NCI-H1436 treated with DMSO at 0.1 percent for 48 hours (cell line): ENCODE measurements at places on chromosomes 6 and 20.
A peak's percentile ranks its signal among the peaks of the same experiment; 100 is the strongest.

- DNase-seq = no peak
Observed at GRCh38 chr6:15062516-15063252, 183.2 kb upstream of the JARID2 start.

GRCh38 chr6:1463275-1463674, 73.9 kb downstream of the FOXF2 start:
- DNase-seq = no peak

- DNase-seq = peak; percentile 90
Observed at GRCh38 chr20:41650231-41650948, 32.2 kb upstream of the CHD6 start.

GRCh38 chr20:58700823-58701222, 8.2 kb downstream of the NPEPL1 start:
- no peak for DNase-seq

DNA sequence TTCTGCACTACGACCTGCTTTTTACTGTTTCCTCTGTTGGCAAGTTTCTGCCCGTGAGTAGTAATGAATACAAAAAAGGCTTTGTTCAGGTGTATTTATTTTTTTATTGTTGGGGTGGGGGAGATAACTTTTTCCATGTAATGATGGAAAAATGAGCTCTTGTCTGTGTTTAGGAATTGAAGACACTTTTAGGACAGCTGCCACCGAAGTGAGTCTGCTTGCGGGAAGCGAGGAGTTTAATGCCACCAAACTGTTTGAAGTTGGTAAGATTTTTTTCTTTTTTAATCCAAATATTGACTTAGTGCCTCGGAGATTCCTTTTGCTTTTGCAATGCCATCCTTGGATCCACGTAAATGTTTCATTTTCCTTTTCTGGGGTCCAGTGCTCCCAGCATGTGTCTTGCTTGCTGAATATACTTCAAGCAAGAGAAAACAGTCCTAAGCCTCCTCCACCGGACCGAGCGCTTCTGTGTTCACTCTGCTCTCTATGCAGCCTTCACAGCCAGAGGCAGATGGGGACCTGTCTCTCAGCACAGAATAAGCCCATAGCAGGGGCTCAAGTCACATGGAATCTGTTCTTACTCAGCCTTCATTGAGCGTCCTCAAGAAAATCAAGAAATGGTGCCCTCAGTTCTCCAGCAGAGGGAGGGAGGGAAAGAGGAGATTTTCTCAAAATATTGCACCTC, 71.3 kb downstream of the ISM1 start:
- DNase-seq = no peak

GRCh38 chr6:143629104-143630080, 48.4 kb upstream of the PHACTR2 start:
- no peak for DNase-seq

GRCh38 chr6:150409576-150410066, 40.8 kb downstream of the IYD start:
- no peak for DNase-seq

DNA sequence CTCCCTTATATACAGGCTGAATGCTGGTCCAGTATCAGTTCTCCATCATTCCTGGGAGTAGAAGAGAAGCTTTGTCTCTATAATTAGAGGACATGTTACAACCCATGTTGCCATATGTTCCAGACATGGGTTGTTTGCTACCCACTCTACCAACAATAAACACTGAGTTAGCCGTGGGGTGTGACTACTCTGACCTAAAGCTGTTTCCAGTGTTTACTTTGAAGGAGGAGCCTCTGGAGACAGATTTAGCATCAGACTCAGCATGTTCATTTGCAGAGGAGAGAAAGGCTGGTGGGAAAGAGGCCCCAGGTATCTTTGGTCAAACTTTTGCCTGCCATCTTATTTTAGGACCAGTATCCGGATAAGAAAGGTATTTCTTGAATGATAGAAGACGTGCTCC, 157.9 kb upstream of the SNX9 start:
- no peak for DNase-seq

GRCh38 chr20:19114410-19114809, 98.0 kb upstream of the SLC24A3 start:
- no peak for DNase-seq

DNA sequence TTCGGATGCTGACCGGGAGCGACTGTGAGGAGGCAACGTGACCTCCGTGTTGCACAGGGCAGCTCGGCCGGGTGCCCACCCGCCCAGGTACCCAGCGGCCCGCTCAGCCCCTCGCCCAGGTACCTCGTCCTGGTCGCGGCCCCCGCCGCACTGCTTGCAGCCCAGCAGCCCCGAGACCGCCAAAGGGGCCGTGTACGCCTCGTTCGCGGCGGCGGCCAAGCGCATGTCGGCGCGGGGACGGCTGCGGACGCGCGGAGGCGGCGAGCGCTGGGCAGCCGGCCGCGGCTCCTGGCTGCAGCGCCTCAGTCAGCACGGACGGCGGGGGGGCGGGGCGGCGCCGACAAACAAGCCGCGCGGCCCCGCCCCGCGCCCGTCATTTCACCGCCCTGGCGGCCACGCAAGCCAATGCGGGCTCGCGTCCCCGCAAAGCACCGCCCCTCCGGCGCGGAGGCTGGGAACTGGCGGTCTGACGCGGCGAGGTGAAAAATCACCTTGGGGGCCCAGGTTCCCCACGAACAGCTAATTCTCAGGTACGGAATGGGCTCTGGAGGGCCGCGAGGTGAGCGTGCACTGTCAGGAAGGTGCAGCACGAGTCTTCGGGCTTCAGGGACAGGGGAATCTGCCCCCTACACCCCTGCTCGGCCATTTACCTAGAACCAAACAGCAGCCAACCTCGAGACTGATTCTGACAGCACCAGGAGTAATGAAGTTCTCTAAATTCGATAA, 85.2 kb downstream of the SESN1 start:
- peak; percentile 26 for DNase-seq

DNA sequence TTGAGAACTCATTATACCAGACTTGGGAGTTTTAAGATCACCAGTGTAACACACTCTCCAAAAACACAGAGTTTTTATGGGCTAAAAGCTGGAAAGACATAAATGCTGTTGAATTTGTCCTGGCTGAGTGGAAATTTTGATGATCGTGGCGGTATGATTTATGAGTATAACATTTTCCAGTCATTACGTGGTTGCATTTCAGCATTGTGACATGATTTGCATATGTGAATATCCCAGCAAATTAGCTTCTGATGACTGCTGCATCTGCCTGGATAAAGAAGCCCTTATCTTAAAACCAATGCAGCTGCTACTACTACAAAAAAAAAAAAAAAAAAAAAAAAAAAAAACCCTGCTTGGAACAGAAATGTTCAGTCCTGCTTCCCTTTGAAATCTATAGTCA, 850.9 kb downstream of the TFAP2A start:
- no peak for DNase-seq

- peak; percentile 42 for DNase-seq
Observed at GRCh38 chr20:46970937-46971630, 76.4 kb downstream of the EYA2 start.

GRCh38 chr6:802701-803100, 109.8 kb upstream of the EXOC2 start:
- DNase-seq = no peak

- no peak for DNase-seq
Observed at GRCh38 chr6:140480852-140481251, 1106.4 kb upstream of the CITED2 start.

GRCh38 chr6:147941143-147941542, 401.5 kb upstream of the SASH1 start:
- DNase-seq = no peak

- DNase-seq = no peak
Observed at GRCh38 chr6:142332393-142333098, 30.7 kb downstream of the ADGRG6 start.

DNA sequence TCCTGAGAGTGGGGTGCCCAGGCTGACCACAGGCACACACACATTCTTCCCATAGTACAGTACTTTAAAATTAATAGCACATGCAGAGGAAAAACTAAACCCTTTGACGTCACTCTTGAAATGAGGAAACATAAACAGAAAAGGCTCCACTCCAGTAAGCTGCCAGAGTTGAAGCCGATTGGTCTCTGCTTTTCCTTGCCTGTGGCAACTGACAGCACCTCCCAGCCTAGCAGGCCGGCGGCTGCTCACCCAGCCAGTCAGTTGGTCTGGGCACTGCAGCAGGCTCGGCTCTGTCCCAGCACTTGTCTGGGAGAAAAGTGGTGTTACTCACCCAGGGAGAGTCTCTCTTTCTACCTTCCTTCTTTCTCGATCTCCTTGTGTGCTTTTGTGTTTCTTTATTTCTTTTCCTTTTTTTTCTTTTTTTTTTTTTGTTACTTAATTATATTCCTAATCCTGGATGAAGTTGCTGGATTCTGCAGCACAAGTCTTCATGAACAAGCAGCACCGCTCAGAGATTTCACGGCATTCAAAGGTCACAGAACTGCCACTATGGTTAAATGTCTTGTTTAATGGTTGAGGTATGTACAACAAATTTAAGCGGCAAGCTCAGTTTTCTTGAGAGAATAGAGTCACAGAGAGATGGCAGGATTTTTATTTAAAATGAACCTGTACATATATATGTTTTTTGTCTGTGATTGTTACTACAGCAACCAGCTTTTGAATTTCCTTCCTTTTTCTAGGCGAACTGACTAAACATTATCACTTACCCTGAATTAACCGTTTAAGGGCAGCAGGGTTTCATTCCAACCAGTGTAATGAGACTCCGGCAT, at the start of gene PDE7B:
PDE7B (plus strand) TSS at position 260 of the 830 bp plus-strand sequence.
- DNase-seq = no peak

DNA sequence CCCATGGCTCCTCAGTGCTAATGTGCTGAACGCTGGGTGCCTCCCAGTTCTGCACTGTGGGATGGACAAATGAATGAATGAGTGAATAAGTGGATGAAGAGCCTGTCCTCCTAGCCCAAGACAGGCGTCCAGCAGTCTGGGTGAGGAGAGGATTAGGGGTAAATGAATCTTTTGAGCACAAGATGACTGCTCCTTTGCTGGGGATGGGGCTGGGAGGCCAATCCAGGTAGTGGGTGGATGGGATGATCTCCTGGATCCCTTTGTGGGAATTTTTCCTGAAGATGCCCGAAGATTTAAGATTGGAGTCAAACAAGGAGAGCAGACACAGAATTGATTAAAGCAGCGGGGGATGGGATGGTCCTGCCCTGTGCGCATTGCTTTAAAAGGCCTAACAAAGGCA, 65.3 kb upstream of the MLN start:
- no peak for DNase-seq

DNA sequence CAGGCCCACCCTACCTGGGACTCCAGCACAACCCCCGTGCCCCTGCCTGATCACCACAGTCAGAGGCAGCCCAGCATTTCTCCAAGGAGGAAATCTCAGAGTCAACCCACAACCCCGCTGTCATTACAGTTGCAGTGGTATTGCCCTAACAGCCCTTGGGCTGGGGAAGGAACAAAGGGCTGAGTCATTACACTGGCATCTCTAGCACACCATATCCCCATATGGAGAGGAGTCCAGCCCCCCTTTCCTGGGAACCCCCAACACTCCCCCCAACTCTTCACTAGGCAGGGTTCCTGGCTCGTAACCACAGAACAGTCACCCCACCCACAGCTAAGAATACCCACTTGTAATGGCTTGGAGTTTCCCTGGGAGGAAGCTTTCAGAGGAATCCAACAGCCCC, 149.4 kb upstream of the OGFRL1 start:
- no peak for DNase-seq

DNA sequence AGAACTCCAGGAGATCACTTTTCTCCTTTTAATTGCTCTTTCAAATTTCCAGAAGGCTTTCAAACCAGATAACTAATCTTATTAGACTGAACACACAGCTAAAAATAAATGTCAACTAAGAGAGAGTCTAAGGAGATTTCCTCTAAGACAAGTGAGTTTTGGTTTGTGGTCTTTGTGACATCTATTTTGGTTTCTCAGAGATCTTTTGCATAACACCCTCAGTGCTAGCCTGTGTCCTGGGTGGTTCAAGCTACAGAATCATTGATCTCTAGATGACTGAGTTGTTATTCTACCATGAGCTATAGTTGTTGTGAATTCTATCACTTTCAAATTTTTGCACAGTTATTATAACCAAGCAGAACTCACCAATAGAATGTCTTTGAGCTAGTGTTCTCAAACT, 49.1 kb upstream of the PLCB4 start:
- DNase-seq = no peak

DNA sequence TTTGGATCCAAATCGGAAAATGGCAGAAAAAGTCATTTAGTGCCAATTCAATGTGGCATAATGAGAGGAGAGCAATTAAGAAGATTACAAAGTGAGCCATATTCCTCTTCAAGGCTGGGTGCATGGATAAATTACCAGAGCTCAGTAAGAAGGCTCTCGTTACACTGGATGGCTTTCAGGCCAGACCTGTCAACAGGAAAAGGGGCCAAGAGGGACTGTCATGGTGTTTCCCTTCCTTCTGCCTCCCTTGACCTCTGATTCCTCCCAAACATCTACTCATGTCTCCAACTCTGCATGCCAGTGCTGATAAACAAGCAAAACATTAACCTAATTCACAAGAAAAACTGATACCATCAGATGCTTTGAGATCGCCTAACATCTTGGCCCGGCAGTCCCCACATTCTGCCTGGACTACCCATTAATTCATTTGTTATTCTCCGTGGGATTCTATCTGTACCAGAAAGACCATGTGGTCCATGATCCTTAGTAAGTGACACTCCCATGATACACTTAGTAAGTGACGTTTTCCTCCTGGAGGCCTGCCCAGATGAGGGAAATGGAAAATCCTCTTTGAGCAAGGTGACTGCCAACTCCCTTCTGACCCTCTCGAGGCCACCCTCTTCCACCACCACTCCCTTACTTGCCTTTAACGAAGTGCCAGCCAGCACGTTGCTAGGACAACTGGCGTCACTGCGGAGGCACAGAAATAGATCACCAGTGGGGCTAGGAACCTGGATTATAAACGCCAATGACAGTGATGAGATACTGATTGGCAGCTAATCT, 239.2 kb downstream of the GMPR start:
- no peak for DNase-seq

DNA sequence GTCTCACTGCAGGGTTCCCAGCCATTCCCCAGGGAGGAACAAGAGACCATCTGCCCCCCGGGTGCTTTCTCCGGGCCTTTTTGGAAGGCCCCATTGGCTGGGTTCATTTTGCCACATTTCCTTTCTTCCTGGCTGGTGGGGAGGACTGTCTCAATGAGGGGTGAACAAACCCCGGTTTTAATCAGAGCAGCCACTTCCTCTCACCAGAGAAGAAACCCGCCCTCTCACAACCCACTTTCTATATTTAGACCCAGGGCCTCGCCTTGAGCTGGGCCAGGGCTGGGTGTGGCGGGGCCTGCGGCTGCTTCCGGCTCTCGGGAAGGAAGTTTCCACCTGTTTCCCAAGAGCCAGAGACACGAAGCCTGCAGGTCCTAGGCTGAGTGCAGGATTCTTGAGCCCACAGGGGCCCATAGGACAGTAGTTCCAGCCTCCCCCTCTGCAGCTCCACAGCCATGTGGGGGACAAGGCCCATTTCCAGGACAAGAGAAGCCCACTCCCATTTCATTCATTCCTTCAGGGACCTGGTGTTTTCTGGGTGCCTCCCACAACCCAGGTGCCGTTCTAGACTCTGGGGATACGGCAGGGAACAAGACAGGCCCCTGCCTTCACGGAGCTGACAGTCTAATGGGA, 41.8 kb downstream of the RBM38 start:
- DNase-seq = no peak
